Anterior cingulate cortex (tissue), 58 donors: ENCODE measurements at places on chromosomes 2 and 18.

GRCh38 chr2:184041077-184041476 lies 557.3 kb upstream of the ZNF804A start:
- no peak for DNase-seq

DNA sequence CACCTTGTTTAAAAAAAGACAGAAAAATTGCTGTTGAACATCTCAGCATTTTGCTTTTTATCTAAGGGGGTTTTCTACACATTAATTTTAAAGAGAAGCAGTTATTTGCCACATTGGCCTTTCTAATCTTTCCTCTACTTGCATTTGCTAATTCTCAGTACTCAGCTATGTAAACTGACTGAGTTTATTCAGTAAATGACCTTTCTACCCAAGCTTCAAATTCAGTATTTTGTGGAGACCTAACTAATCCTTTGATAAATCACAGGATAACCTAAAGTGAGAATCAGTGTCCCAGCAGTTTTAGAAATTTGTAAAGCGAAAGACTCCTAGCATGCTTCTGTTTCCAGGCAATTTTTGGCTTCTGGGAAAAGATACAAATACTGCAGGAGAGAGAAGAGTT lies 288.4 kb downstream of the ASXL3 start:
- DNase-seq: no peak

DNA sequence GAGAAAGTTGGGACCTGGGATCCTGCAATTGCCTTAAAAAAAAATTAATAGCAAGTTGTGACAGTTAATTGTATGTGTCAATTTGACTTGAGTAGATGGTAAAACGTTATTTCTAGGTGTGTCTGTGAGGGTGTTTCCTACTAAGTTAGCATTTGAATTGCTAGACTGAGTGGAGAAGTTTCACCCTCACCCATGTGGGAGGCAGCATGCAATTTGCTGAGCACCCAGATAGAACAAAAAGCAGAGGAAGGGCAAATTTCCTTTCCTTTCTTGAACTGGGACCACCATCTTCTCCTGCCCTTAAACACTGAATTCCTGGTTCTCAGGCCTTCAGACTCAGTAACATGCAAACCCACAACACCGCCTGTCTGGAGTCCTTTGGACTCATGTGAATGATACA lies 455.7 kb downstream of the GALR1 start:
- DNase-seq: no peak

GRCh38 chr2:172215172-172215935 lies 112.7 kb upstream of the DLX2 start:
- DNase-seq: no peak

DNA sequence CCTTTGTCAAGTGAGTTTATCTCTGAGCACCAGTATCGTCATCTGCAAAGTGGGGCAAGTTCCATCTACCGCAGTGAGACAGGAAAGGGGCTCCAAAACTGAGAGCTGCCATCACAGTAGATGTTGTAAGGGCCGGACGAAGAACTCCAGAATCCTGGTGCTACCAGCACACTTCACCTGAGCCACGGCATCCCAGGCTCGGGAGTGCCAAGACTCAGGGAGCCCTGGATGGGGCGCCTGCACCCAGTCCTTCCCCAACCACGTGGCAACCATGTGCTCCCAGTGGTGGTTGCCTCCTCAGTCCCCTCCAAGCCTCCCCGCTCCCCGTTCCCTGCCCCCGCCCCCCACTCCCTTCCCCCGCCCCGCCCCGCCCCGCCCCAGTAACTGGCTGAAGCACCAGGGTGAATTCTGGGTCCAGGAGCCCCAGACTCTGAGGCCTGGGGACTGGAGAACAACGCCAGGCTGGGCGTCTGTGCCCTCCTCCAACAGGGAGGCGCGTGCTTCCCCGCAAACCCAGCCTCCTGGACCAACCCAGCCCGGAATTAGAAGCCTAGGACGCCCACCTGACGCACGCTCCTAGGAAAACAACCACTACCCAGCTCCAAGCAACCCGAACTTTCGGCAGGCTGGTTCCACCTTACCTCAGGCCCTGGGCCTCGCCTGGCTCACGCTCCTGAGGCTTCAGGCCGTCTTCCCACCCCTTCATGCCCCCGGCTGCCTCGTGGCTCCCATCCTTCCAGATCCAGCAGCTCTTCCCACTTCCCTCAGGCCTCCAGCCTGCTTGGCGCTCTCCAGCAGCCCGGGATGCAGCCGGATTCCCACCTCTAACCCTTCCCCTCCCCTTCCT lies 67.6 kb downstream of the LAMA3 start:
- DNase-seq: no peak

GRCh38 chr2:158890296-158890905 lies 78.0 kb upstream of the TANC1 start:
- DNase-seq: no peak

- DNase-seq: no peak
These were observed 17.6 kb upstream of the PPP4R1 start for GRCh38 chr18:9631814-9632496.

- DNase-seq: no peak
These were observed 12.3 kb downstream of the PDCD1 start for GRCh38 chr2:241846406-241846805.

DNA sequence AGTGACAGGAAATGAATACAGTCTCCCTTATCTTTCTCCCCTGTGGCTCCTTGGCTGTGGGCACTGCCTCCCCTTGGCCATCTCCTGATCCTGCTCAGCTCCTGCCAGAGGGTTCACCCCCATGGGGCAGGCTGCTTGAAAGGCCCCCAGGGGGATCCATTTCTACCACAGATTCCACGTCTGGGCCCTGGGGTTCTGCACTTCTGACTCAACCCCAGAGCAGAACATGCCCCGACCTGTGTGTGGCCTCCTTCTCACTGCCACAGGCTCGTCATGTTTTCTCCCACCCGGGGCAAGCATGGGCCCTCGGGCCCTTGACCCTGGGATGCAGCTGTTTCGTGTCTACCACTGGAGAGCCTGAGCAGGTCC lies 122.2 kb downstream of the ACKR3 start:
- DNase-seq: no peak

GRCh38 chr2:227827143-227827542 lies 13.5 kb downstream of the CCL20 start:
- DNase-seq: no peak

DNA sequence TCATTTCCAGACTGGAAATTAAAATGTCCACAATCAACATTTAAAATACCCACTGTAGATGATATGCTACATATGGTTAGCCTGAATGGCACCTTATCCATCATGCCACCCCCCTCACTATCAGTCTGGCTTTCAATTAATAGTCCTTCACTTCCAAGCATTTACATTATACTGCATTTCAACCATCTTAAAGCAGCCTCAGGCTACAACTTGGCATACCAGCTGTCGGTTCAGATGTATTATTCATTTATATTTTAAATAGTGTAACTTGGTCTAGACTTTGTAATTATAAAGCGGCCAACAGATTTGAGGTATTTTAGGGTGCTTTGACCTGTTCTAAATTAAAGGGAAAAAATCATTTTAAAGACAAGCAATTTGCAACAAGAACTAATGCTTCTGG lies 2.6 kb downstream of the GCG start:
- DNase-seq: no peak

- DNase-seq: no peak
These were observed 338.8 kb downstream of the AGPS start for GRCh38 chr2:177731384-177731783.

GRCh38 chr18:37551249-37551648 lies 14.3 kb downstream of the CELF4 start:
- DNase-seq: no peak

- no peak for DNase-seq
These were observed 45.2 kb upstream of the NEUROD1 start for GRCh38 chr2:181725476-181725875.

DNA sequence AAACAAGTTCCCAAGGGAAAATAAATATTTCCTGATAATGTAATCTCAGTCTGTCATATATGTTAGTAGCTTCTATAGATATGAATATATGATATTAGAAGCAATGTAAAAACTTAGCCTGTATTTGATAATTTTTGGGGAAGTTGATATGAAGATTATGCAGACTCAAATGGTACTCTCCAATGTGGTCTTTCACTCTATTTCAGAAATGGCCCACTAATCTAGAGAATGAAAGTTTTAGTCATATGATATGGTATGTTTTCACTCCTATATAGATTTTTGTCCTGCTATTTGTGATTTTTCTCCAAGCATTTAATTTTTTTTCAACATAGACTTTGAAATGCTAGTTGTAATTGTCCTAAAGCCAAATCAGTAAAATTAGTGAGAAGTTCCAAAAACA lies 236.7 kb upstream of the BOD1L2 start:
- DNase-seq: no peak

- no peak for DNase-seq
These were observed 26.8 kb downstream of the ZNF407 start for GRCh38 chr18:74624466-74624865.
